ENCODE measurements at places on chromosomes 3 and 15. TPM values are rescaled to one million over a fixed set of nuclear protein-coding genes. Genes with fewer than 3 reads are reported as not detected.
A peak's percentile ranks its signal among the peaks of the same experiment; 100 is the strongest.

The AQP9 gene
- polyA plus RNA-seq, result 0.12 TPM

DNA sequence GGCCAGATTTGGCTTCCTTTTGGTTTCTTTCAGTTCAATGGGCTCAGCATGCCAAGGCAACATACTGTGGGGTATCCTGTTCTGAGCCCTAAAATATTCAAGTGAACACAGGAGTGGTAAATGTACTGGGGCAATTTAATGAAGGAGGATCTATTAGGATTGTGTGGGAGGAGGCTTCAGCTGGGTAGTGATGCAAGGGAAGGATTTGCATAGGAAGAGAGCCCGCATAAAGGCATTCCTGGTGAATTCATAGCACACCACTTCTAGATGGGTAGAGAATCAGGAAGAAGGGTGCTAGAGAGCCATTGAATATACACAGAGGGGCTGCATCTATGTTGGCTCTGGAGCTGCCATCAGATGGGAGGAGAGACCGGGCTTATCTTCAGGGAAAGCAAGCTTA, 20.6 kb upstream of the KNG1 start:
- DNase-seq, result no peak

GRCh38 chr15:83305704-83306291, 21.3 kb upstream of the BNC1 start:
- no peak for DNase-seq

DNA sequence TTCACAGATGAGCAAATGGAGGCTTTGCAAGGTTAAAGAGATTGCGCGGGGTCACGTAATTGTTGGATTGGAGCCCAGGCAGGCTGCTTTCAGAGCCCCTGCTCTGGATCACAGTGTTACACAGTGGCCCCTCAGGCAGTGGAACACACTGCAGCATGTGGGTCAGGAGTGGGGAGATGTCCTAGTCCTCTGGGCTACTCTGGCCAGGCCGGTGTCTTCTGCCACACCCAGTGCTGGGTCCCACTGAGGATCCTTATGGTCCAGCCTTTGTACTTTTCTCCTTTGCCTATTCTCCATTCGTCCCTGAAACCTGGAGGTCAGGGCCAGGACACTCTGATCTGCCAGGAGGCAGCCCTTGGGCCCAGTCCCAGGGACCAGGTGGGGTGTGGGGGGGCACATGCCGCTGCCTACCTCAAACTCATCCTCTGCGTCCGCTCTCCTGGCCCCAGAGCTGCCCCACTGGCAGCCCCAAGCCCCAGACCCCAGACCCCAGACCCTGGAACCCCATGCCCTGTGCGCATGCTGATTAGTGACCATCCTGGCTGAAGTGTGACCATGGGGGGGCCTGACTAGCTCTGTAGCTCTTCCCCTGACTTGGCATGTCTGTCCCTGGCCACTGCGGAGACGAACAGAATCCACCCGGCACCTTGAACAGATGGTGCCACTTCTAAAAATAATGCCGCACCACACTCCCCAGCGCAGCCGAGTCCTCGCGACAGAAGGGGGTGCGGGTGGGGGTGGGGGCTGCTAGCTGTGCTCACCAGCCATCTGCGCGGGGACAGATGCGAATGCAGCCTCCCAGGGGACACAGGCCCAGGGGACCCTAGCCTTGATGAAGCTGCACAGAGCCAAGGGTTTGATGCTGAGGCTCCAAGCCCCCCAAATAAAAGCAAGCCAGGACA, 41.6 kb downstream of the ATP2B2 start:
- no peak for DNase-seq

DNA sequence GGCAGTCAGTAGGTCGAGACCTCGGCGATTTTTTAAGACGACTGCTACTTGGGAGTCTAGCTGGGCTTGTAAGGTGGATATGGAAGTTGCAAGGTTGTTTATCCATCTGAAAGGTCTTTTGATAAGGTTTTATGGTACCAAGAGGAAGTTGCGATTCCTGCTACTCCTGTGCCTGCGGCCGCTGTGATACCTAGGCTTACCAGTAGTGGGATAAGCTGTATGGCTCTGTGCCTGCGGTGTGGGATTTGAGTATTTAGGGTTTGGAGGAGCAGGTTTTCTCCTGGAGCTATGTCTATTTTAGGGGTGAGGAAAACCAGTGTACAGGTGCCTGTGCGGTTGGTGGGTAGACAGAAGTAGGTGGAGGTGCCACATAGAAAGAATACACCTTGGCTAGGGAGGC, 1059.8 kb downstream of the SI start:
- DNase-seq, result no peak

- no peak for DNase-seq
Observed at GRCh38 chr3:105979961-105980360, 111.1 kb upstream of the CBLB start.

The KIF23 gene
- polyA plus RNA-seq, result 14.3 TPM

- peak; percentile 6 for DNase-seq
Observed at GRCh38 chr3:162525771-162526170, 1029.2 kb downstream of the OTOL1 start.

- DNase-seq, result no peak
Observed at GRCh38 chr15:68972201-68973065, 42.1 kb upstream of the NOX5 start.

- DNase-seq, result no peak
Observed at GRCh38 chr3:2967871-2968270, 142.3 kb downstream of the IL5RA start.

DNA sequence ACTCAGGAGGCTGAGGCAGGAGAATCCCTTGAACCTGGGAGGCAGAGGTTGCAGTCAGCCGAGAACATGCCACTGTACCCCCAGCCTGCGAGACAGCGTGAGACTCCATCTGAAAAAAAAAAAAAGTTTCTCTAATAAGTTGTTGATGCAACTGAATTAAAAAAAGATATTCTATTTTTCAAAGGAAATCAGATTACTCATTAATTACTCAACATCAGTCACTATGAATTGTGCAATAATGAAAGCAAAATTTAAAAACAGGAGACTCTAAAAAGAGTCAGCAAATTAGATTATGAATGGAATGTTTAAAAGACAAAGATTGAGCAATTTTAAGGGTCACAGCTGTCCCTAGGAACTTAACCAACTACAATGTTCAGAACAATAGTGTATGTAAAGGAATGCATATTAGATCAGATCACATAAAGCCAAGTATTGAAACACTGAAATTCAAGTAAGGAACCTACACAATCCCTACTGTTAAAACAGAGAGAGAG, 60.2 kb upstream of the SLC4A7 start:
- DNase-seq, result no peak

- DNase-seq, result no peak
Observed at GRCh38 chr3:135444058-135444457, 521.5 kb upstream of the PPP2R3A start.

The LRTM1 gene
- 96.0 TPM for polyA plus RNA-seq

The FANCD2 gene
- 6.4 TPM for polyA plus RNA-seq

DNA sequence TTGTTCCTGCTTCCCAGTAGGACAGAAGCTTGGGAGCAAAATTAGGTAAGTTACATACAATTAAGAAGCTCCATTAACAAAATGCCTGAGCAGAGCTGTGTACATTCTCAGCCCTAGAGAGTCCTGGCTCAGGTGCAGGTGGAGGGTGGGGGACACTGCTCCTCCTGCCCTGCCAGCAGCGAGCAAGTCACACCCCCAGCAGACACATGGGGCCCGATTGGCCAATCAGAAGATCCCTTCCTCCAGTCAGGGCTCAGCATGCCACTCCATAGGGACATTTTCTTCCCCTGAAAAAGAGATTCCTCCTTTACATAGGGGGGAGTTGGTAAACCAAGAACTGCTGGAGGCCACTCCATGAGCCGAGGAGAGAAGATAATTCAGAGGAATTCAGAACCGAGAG, 62.1 kb downstream of the PLXNA1 start:
- DNase-seq, result no peak

- no peak for DNase-seq
Observed at GRCh38 chr3:189927975-189928895, 192.5 kb downstream of the P3H2 start.

- no peak for DNase-seq
Observed at GRCh38 chr3:178421069-178421468, 115.2 kb upstream of the KCNMB2 start.

The EFCC1 gene
- 1.2 TPM for polyA plus RNA-seq

- DNase-seq, result peak; percentile 52
Observed at GRCh38 chr3:105791131-105791530, 77.7 kb downstream of the CBLB start.

DNA sequence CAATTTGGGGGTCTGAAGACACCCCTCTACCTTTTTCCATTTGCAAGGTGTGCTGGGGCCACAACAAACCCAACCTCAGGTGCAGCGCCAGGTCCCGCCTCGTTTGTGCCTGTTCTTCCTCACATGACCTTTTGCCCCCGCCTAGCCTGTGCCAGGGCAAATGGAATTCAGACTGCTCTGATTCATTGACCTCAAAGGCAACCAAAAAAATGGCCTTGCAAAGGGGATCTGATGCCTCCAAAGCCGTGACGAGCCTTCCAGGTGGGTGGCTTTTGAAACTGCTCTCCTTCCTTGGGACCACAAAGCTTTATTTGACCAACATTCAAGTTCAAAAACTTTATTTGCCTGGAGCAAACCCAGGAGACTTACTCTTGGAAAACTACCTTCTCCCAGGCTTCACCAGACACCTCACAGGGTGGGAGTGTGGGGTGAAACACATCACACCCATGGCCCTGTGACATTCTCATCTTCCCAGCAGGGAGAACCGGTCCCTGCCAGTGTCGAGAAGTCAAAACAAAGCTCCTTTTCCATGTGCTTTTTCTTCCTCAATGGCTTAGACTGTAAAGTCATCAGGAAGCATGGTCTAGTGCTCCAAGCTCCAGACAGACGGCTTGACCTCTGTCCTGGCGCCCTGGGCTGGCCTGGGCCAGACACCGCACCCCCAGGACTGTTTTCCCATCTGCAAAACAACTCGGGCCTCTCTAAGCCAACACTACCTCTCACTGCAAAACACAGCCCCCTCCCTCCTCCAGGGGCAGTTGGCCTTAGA, 103.9 kb upstream of the HES1 start:
- DNase-seq, result no peak

The ACOX2 gene
- polyA plus RNA-seq, result 23.0 TPM

The ALDH1L1 gene
- polyA plus RNA-seq, result 0.70 TPM

- DNase-seq, result no peak
Observed at GRCh38 chr3:126373682-126374601, 16.7 kb upstream of the KLF15 start.

GRCh38 chr15:90187257-90187868, 13.8 kb upstream of the SEMA4B start:
- DNase-seq, result no peak

DNA sequence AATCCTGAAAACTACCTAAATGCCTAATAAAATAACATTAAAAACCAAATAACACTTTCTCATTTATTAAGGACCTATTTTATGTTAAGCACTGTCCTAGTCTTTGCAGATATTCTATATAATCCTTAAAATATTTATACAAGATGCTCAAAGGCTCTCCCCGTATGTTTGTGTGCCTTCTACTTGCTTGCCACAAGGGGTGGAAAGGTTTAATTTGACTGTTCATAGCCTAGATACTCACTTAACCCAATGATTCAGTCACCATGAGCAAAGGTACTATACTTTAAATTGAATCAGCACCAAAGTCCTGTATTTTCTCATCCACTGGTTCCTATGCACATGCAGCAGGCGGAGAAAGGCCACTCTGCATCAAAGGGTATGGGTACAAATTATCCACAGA, 32.0 kb downstream of the LSAMP start:
- DNase-seq, result no peak

The CEP152 gene
- 3.2 TPM for polyA plus RNA-seq

DNA sequence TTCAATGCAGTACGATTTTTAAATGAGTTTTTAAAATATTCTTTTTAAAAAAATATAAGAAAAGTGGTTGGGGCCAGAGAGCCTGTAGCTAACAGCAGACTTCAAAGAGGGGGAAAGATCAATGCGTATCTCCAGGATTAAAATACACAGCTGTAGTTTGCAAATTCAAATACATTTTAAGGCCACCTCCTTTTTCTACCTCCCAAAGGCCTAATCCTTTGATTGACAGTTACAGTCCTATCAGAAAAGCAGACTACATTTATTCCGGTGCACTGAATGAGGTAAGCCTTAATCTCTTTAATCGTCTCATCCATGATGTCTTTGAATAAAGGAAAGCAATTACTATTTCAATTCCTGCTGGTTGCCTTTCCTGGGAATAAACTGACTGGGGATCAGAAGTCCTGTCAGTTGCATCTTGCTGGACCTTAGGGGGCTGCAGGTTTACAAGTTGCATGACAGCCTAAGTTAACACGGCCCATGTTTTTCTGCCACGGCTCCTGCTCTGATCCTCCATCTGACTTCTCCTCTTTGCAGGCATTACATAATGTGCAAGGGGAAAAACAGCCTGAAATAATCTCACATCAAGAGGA, 51.7 kb downstream of the CADPS start:
- no peak for DNase-seq

DNA sequence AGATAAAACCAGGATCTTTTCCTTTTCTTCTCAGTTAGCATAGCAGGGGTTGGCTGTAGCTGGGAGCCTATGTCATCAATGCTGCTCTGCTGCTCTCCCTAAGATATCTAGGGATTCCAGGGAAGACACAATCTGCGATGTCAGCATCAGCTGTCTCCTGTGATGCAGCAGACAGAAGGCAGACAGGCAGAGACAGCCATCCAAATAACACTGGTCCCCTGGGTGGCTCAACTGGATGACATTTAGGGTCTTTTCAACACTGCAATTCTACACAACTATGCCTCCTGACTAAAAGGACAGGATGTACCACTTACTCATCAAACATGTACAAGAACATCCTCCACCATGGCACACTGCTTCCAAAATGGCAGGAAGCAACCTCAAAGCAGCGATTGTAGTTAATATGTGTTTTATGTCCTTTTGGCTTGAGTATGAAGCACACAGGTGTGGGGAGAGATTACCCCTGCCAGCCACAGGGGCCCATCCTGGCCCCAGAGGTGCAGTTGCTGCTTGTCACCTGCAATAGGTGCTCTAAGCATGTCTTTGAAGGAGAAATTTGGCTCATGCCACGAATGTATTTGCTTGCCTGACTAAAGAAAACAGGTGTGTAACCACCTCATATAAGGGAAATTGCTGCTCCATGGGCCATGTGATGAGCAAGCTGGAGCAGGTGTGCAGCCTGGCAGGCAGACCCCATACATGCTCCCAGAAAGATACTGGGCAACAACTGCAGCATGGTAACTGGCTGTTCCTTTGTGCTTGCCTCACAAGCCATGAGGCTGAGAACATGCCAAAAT, 357.8 kb downstream of the VPS13C start:
- DNase-seq, result no peak

- no peak for DNase-seq
Observed at GRCh38 chr3:101252945-101253344, 67.4 kb downstream of the IMPG2 start.

All from hindlimb muscle (tissue), 1 donor.